Activated CD4-positive, alpha-beta T cell treated with anti-CD3 and anti-CD28 coated beads, Interleukin-2, amount 10 ng/mL, durations not matched to agents 7 days and 5 days (primary cell): ENCODE measurements at places on chromosomes 3 and 15. TPM values are rescaled to one million over a fixed set of nuclear protein-coding genes. Genes with fewer than 3 reads are reported as not detected.

AVEN gene
- total RNA-seq = 9.1 TPM

GRCh38 chr3:128882719-128883118 lies 3.3 kb downstream of the ACAD9 start:
- no peak for DNase-seq
- H3K4me3 ChIP-seq = peak overlapping the region; percentile 44
- no peak overlapping the region for H3K27ac ChIP-seq
- no peaks in the 10 kb centered on the region for H3K27me3 ChIP-seq

GRCh38 chr3:170836491-170836890 lies 33.5 kb downstream of the RPL22L1 start:
- H3K4me3 ChIP-seq = no peak overlapping the region
- H3K36me3 ChIP-seq = no peaks in the 10 kb centered on the region
- DNase-seq = no peak
- peaks cover 40% of the 10 kb centered on the region for H3K27me3 ChIP-seq
- no peak overlapping the region for H3K27ac ChIP-seq

- no peaks in the 10 kb centered on the region for H3K36me3 ChIP-seq
- no peak overlapping the region for H3K4me3 ChIP-seq
- no peaks in the 10 kb centered on the region for H3K27me3 ChIP-seq
- DNase-seq = no peak
- no peak overlapping the region for H3K27ac ChIP-seq
- H3K4me1 ChIP-seq = peaks cover 3% of the 10 kb centered on the region
These were observed 179.6 kb downstream of the FEZF2 start for GRCh38 chr3:62193586-62194345.

DNA sequence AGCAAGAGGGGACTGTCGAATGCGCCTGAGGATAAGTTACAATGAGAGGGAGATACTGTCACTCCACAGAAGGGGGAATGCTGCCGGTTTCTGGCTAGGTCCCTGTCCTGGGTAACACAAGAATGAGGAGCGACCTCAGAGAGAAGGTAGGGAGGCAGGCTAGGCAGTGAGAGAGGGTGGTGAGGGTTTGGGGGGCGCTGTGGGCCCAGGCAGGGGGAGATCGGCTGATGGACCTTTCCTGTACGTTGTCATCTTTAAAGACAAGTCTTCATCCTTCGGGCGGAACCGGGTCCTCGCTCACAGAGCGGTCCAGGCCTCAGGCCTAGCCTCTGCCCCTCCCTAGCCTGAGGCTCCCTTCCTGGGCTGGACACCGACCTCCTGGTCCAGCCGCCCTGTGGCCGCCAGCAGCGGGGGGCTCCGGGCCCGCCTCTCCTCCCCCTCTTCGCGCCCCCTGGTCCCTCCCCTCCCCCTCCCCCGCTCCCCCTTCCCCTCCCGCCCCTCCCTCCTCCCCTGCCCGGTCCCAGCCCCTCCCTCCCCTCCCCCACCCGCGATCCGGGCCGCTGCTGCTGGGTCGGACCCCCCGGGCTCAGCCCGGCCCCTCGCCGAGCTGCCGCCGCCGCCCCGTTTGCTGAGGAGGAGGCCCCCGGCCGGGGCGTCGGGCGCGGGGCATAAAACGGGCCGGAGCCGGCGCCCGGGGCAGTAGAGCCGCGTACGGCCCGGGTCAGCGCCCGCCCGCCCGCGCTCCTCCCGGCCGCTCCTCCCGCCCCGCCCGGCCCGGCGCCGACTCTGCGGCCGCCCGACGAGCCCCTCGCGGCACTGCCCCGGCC lies at the start of gene CHRD:
TSS of gene CHRD (plus strand) at position 697 of the 827 bp plus-strand sequence. CDS start 265 bp downstream, outside the sequence.
- peaks cover 8% of the 10 kb centered on the region for H3K4me1 ChIP-seq
- peaks cover 2% of the 10 kb centered on the region for H3K36me3 ChIP-seq
- no peak for DNase-seq
- H3K27me3 ChIP-seq = peaks cover 58% of the 10 kb centered on the region

PAK6 gene
- 0.47 TPM for total RNA-seq

DNA sequence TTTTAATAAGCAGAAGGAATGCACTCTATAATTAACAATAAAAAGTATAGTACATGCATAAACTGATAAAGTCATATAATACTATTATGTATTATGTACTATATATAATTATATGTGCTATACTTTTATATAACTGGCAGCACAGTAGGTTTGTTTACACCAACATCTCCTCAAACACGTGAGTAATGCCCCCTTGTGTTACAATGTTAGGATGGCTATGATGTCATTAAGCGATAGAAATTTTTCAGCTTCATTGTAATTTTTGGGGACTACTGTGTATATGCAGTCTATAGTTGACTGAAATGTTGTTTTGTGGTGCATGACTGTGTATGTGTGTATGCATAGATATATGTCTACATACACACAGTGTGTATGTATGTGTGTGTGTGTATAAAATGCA lies 100.6 kb downstream of the SLMAP start:
- no peak for DNase-seq
- no peaks in the 10 kb centered on the region for H3K4me1 ChIP-seq
- no peak overlapping the region for H3K4me3 ChIP-seq

DNA sequence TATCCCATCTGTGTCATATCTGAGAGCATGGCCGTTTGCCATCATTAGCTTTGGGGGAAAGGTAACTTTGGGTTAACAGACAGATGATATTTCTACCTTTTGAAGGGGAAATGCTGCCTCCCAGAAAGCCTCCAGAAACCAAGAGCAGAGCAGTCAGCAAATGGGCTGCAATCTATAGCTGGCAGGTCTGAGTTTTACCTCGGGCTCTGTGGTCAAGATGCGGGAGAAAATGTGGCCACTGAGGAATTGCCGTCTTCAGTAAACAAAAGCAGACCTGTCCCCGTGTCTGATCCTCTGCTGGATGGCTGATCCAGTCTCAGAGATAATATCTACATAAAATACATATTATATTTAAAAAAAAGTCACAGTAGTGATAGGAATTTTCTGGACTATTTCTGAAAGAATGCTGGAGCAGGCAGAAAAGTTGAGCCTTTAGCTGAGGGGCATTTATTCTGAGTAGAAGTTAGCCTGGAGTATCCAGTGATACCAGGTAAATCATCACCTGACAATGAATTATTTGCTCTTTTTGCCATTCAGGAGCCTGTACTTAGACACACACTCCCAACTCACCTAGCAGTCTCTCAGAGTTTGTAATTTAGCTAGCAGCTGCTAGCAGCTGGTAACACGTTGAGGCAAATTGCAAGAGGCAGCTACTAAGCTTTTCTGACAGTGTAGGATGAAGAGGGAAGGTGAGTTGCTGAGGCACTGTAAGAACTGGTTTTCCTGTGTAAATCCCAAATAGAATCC lies 285.3 kb upstream of the RARB start:
- no peak overlapping the region for H3K4me3 ChIP-seq
- H3K4me1 ChIP-seq = no peaks in the 10 kb centered on the region
- no peaks in the 10 kb centered on the region for H3K36me3 ChIP-seq
- no peak for DNase-seq

OR5K3 gene
- not detected for total RNA-seq

- DNase-seq = no peak
- H3K4me3 ChIP-seq = no peak overlapping the region
- no peak overlapping the region for H3K27ac ChIP-seq
- peaks cover 51% of the 10 kb centered on the region for H3K36me3 ChIP-seq
- H3K27me3 ChIP-seq = no peaks in the 10 kb centered on the region
These were observed 53.0 kb upstream of the SEC22A start for GRCh38 chr3:123148772-123149171.

MESP2 gene
- not detected for total RNA-seq

DNA sequence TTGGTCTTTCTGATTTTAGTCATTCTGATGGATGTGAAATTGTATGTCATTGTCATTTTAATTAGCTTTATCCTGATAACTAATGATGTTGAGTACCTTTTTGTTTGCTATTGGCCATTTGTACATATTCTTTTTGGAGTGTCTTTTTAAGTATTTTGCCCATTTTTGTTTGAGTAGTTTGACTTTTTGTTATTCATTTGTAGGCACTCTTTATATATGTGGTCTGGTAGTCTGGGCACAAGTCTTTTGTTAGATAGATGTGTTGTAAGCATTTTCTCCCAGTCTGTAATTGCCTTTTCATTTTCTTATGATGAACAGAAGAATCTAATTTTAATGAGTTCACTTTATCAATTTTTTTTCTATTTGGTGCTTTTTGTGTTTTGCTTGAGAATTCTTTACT lies 14.6 kb downstream of the GPR160 start:
- H3K4me3 ChIP-seq = no peak overlapping the region
- no peaks in the 10 kb centered on the region for H3K27me3 ChIP-seq
- no peaks in the 10 kb centered on the region for H3K36me3 ChIP-seq
- DNase-seq = no peak
- no peak overlapping the region for H3K27ac ChIP-seq

ZCWPW2 gene
- 0.37 TPM for total RNA-seq

DNA sequence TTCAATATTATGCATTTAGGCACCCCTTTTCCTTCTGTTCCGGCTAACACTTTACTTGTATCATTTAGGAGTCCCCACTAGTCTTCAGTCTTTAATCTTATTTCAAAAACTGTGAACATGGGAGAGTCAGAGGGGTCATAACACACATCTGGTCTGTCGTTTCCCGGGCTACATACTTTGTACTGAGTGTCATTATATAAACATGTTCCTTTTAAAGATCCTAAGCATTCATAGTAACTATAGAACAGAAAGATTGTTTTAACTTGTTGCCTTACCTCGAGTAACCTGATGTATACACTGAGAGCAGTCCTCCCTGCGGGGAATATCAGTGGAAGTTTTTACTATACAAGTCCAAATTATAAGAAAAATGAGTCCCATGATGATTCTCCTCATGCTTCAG lies 78.2 kb upstream of the VEPH1 start:
- no peak for DNase-seq
- peaks cover 4% of the 10 kb centered on the region for H3K27me3 ChIP-seq
- no peak overlapping the region for H3K4me3 ChIP-seq
- H3K36me3 ChIP-seq = no peaks in the 10 kb centered on the region

DNA sequence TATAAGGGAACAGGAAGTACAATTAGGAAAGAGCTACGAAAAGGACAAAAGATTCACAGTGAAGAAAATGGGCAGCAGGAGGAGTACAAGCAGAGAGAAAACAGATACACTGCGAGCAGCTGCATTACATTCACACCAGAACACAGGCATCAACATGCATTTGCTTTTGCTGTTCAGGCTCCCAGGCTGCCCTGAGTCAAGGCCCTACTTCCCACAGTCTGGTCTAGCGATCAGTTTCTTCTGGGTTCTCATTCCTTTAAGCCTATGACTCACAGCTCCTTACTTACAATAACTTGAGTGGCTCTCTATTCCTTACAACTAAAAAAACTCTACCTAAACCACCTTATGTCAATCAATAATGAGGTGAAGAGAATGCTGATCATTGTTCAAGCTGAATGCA lies 24.5 kb upstream of the ZNF445 start:
- H3K4me3 ChIP-seq = no peak overlapping the region
- H3K36me3 ChIP-seq = peaks cover 83% of the 10 kb centered on the region
- H3K27ac ChIP-seq = no peak overlapping the region
- no peak for DNase-seq

DNA sequence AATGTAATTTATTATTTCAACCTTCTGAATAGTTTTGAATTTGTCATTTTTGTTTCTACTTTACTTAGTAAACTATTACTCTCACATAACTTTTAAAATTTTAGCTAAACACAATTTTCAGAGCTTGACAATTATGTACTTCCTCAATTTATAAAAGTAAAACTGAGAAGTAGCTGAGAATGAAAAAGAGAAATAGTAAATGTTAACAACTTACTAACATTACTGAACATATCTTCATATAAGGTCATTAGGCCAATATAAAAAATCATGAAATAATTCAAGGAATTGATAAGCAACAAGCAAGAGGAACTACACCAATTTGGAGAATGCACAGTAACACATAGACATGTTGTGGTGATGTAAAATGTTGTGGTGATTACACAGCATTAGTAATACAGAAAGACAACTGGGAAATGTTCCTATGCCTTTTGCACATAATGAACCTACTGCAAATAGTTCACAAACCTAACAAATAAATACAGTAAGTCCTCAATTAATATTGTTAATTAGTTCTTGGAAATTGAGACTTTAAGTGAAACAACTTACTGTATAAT lies 137.9 kb downstream of the CBLB start:
- peaks cover 12% of the 10 kb centered on the region for H3K4me1 ChIP-seq
- H3K36me3 ChIP-seq = peaks cover 80% of the 10 kb centered on the region
- no peak for DNase-seq
- no peak overlapping the region for H3K4me3 ChIP-seq

ROPN1 gene
- not detected for total RNA-seq

GRCh38 chr3:24591191-24591590 lies 96.5 kb upstream of the THRB start:
- H3K4me1 ChIP-seq = no peaks in the 10 kb centered on the region
- no peak overlapping the region for H3K4me3 ChIP-seq
- H3K27ac ChIP-seq = no peak overlapping the region
- no peaks in the 10 kb centered on the region for H3K36me3 ChIP-seq
- peaks cover 2% of the 10 kb centered on the region for H3K27me3 ChIP-seq

DNA sequence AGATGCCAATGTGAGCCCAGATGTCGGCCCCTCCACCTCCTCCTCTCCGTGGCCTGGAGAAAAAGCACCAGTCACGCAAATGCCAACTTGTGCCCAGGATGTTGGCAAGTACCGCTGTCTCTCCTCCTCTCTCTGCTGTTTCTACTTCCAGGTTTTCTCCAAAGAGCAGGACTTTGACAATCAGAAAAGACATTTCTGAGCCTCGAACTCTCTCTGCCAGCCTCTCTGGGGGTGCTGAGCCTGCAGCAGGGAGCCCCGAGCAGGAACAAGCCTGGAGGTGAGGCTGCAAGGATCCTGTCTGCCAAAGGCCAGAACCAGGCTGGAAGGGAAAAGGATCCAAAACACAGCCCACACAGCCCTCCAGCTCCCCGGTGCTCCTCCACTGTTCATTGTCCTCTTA lies 89.7 kb downstream of the SEC22A start:
- no peaks in the 10 kb centered on the region for H3K4me1 ChIP-seq
- H3K4me3 ChIP-seq = no peak overlapping the region
- no peak for DNase-seq
- H3K36me3 ChIP-seq = no peaks in the 10 kb centered on the region
- no peak overlapping the region for H3K27ac ChIP-seq

ASB14 gene
- not detected for total RNA-seq

FBLN2 gene
- not detected for total RNA-seq

DAZL gene
- total RNA-seq = not detected

SNX33 gene
- 0.79 TPM for total RNA-seq

DNA sequence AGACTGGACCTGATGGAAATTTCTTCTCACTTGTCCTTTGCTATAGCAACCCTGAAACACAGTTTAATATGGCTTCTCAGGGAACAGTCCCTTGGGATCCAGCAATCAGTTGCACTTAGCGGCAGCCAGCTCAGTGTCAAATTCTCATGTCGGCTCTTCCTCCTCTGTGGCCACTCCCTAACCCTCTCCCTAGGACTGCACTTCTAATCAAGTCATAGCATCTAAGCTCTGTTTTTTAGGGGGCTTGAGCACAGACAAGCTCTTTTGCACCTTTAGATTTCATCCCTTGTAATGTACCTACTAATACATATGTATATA lies 250.5 kb upstream of the TLE3 start:
- H3K36me3 ChIP-seq = no peaks in the 10 kb centered on the region
- peaks cover 19% of the 10 kb centered on the region for H3K27me3 ChIP-seq
- no peaks in the 10 kb centered on the region for H3K4me1 ChIP-seq
- no peak overlapping the region for H3K4me3 ChIP-seq
- no peak for DNase-seq

TAGLN3 gene
- total RNA-seq = 0.33 TPM

GRCh38 chr15:44729408-44730127 lies 6.8 kb upstream of the TRIM69 start:
- H3K27me3 ChIP-seq = no peaks in the 10 kb centered on the region
- peak overlapping the region; percentile 100 for H3K4me3 ChIP-seq
- H3K4me1 ChIP-seq = peaks cover 70% of the 10 kb centered on the region
- peak overlapping the region; percentile 100 for H3K27ac ChIP-seq

PLS1 gene
- 2.6 TPM for total RNA-seq

CLCN2 gene
- 3.0 TPM for total RNA-seq

GRCh38 chr15:89629829-89630228 lies 25.4 kb downstream of the KIF7 start:
- no peaks in the 10 kb centered on the region for H3K4me1 ChIP-seq
- H3K36me3 ChIP-seq = peaks cover 58% of the 10 kb centered on the region
- DNase-seq = no peak
- H3K27me3 ChIP-seq = no peaks in the 10 kb centered on the region
- no peak overlapping the region for H3K27ac ChIP-seq
